ENCODE measurements at places on chromosomes 5 and 9.

GRCh38 chr5:180180421-180180820 lies 28.6 kb downstream of the RASGEF1C start:
- DNase-seq, result no peak

GRCh38 chr5:112253478-112254250 lies 165.4 kb downstream of the EPB41L4A start:
- DNase-seq, result no peak

DNA sequence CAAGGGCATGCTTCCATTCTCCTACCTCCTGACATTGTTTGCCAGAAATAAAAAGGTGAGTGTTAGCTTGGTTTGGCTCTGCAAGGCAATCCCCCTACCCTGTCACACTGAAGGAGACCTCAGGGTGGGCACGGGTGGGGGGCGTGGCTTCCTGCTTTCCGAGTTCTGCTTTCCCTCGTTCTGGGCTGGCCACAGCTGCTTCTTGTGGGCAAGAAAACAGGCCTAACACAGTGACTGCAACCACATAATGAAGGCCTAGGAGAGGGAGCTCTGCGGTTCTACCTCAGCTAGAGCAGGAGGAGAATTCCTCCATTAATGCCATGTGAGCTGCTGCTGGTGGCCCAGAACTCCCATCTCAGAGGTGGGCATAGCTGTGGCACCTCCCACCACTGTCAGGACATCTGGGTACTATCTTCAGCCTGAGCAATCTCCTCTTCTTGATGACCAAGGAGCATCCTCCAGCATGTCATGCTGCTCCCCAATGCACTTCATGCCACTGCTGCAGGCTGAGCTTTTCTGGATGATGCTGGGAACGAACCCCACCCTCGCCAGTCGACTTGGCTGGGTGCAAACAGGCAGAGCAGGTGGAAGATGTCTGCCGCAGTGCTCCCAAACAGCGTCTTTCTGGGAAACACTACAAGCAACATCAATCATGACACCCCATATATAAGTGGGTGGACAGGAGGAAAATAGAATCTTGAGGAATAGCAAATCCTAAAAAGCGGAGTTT lies 139.5 kb upstream of the RAPGEF1 start:
- no peak for DNase-seq

DNA sequence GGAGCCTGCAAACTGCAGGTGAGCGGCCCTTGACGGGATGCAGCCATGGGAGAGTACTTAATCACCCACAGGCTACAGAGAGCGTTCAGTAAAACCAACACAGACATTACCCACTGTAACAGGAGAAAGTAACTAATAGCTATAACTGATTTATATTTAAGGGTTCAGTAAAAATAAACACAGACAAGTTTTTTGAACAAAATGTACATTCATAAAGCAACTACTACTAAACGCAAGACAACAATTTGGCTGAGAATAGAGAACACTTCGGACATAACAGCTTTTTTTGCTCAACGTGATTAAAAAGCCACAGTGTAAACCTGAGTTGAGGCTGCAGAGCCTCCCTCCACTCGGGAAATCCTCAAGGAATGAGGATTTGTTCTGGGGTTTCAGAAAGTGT lies 61.7 kb downstream of the LIFR start:
- no peak for DNase-seq

- peak; percentile 19 for DNase-seq
Observed at GRCh38 chr9:84668196-84669012, 1.1 kb upstream of the NTRK2 start.

GRCh38 chr5:7493081-7493480 lies 97.1 kb downstream of the ADCY2 start:
- DNase-seq, result no peak

DNA sequence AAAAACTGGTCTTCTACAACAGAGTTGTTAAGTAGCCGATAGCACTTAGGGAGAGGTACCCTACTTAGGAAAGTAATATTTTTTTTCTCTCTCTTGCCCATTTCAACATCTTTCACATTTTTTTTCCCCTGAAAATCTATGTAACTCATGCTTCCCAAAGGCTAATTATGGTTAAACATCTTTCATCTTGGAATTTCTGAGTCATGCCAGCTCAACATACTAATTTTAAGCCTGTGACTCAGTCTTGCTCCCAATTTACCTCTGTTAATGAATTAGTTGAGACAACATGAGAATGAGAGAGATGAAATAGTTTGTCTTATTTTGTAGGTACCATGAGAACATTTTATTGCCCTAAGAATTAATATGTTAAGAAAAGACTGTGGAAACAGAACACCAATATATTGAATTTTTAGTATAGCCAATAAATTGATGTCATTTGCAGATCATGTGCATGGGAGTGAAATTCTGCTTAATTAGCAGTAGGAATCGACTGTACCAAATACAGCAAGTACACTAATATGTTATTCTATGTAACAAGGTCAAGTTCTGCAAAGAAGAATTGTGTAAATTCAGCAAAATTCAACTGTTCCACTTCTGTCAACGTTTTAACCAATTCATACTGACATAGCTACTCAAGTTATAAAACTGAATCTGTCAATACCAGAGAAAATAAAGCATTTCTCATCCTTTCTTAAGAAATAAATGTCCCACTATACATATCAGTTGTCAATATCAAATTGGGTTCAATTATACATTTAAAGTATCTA lies 550.0 kb downstream of the PTPRD start:
- DNase-seq, result peak; percentile 47

GRCh38 chr9:16709924-16710323 lies 160.5 kb downstream of the BNC2 start:
- DNase-seq, result no peak

- no peak for DNase-seq
Observed at GRCh38 chr5:4361753-4362152, 766.1 kb downstream of the IRX1 start.

DNA sequence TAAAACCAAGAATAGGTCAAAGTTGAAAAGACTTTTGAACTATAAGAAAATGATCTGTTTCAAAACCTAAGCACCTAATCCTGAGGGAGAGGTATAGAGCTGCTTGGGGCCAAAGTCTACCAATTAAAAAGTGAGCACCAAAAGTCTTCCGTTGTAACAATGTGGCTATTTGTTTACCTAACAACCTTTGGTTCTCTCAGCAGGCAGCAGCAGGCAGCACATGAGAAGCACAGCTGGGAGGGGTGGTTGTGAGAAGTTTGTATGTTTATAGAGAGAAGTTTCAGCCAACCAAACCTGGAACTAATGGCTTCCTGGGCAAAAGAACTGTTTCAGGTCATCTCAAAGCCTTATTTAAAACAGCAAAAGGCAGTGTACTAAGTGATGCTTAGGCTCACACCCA lies 59.8 kb upstream of the TBC1D9B start:
- peak; percentile 20 for DNase-seq

GRCh38 chr9:1207686-1208085 lies 157.5 kb downstream of the DMRT2 start:
- DNase-seq, result peak; percentile 66

DNA sequence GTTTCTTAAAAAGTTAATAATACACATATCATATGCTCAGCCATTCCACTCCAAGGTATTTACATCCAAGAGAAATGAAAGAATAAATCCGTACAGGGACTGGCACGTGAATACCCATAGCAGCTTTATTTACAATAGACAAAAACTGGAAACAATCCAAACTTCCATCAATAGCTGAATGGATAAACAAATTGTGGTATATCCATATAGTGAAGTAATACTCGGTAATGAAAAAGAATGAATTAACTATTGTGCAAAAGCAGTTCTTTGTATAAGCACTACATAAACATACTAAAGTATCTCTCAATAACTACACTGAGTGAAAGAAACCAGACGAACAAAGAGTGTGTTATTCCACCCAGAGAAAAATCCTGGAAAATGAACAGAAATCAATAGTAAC lies 17.6 kb downstream of the COL23A1 start:
- no peak for DNase-seq

DNA sequence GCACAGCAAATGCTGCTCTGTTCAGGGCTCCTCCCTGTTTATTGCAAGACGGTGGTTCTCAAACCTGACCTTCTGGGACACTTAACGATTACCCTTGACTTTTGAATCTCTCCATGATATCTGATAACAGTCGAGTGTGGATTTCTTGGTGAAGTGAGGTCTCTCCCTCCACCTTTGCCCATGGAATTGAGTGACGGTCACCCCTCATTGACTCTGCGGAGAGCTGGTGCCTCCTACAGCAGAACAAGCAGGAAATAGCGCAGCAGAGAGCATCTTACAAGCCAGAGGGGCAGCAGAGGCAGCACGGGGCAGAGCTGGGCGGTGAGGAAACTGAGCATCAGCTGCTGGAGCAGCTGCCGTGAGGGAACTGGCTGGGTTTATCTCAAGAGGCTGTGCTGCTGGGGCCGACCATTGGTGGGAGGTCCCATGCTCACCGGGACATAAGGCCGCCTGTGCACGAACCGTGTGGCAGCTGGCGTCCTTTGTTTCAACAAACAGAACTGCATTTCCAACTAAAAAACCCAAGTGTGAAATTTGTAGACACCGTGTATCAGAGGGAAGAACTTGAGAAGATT lies 189.8 kb downstream of the MTRR start:
- no peak for DNase-seq

- DNase-seq, result no peak
Observed at GRCh38 chr9:83707518-83707767, 315 bp downstream of the UBQLN1 start.

- DNase-seq, result no peak
Observed at GRCh38 chr5:163642904-163643303, 137.5 kb downstream of the MAT2B start.

DNA sequence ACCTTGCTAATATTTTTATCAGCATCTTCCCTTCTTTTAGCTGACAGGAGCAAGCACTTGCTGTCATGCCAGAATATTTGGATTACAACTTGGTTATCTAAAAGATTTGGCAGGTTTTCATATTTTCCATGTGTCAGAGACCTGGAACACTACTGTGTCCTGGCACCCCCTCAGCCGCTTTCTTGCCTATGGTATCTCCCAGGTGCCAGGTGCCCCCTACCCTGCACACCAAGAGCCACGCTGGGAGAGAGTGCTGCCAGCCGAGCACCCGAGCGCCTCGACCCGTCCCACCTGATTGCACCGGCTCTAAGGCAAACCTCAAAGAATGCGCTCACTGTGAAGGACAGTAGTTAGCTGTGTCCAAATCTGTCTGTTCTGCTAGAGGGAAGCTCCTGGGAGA lies 84.8 kb downstream of the GTF3C4 start:
- DNase-seq, result no peak

- DNase-seq, result no peak
Observed at GRCh38 chr5:144120661-144121180, 49.7 kb downstream of the YIPF5 start.

DNA sequence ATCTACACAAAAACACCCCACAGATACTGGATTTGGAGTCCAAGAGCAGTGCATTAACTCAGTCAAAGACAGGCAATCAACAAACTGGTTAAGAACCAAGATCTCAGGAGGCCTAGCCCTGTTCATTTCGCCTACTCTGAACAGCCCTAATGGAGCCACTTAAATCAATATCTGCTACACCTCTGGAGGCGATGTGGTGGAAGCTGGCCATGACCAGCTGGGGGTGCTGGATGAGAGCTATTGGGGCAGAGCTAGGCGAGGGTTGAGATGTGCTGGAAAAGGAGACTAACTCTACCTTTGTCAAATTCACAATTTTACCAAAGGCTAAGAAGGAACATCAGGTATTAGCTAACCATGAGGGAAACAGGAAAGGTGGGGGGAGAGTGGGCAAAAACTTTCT lies 23.3 kb upstream of the ARSB start:
- no peak for DNase-seq

GRCh38 chr9:3828495-3828894 lies 302.7 kb upstream of the RFX3 start:
- DNase-seq, result peak; percentile 67

- DNase-seq, result no peak
Observed at GRCh38 chr9:110143485-110143884, 64.5 kb downstream of the C9orf152 start.

GRCh38 chr5:83368319-83368718 lies 103.2 kb upstream of the VCAN start:
- peak; percentile 88 for DNase-seq

GRCh38 chr5:65984098-65984885 lies 57.9 kb downstream of the ERBIN start:
- no peak for DNase-seq

GRCh38 chr9:128068386-128069205 lies 564 bp downstream of the SLC25A25 start:
- DNase-seq, result no peak

DNA sequence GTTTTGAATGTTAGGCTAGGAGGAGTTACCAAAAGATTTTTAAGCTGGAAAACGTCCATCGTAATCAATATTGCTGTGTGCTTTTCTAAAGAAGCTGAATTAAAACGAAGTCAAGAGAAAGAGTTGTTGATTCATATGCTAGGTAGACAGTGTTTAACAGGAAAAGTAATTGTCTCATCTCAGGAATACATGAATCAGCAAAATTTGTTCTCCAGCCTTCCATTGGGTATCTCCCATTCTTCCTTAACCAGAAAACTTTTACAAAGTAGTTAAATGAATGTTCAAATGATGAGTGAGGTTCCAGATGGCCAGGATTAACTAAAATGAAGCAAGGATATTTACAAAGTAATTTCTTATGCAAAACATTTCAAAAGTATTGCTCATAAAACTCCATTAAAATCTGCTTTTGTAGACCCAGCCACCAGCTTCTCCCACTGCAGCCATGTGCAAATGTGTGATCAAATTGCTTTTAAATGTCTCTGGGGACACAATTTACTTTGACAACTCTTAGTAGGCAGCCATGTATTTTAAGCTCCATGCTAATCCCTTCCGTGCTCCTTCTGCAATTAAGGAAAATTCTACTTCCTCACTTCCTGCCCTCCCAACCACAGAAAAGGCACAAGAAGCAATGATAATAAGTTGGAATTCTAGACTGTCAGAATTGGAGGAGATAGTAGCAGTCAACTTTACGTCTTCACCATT lies 121.2 kb downstream of the HTR4 start:
- DNase-seq, result no peak

DNA sequence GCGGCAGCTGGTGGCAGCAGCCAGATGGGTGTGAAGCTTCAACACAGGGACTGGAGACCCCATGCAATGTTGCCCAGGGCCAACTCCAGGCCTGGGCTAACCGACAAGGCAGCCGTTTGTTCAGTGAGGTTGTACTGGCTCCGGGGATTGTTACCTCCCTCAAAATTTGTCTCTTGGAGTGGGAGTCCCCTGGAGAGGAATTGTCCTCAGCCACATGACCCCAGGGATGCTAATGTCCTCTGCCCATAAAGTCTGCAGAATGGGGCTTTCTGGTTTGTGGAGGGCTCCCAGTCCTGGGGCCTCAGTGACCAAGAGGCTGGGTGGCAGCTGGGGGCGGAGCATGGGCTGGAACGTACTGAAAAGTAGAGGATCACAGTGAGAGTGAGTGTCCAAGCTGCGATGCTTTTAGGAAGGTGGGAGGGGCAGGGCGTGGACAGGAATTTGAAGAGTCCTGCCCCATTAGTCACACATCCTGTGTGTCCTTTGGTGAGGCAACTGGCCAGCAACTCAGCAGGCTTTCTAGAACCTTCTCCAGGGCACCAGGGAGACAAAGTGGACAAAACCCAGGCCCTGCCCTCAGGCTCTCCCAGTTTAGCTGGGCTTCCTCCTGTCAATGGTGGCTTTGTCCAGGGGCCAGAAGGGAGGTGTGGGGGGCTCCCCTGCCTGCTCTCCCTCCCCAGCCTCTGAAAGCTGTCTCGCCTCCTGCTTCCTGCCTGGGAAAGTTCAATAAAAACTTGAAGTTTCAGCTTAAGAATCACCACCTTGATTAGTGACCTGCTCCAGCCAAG lies 114.0 kb downstream of the NSG2 start:
- DNase-seq, result no peak
